KBM-7 (cell line): ENCODE measurements at places on chromosomes 6 and 20.

DNA sequence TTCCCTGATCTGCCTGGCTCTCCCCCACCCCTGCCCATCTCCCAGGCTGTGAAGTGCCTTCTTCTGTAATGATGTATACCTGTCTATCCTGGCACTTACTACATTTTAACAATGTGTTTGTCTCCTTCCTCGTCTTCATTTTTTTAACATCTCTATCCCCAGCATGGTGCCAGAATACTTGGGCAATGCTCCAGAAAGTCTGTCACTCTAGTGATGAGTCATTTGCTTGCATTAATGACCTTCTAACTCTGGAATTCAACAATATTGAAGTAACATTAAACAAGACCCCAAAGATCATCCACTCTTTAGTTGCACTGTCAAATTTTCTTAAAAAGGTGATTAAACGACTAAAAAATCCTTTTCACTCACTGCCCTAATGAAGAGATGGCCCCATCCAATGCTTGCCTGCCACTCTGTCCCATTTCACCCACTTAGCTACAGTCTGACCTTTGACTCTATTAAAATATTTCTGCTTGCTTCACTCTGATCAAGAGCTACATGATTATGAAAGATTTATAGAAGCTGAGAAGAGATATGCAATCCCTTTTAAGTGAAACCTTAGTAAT lies 7.7 kb upstream of the KLHL31 start:
- no peak for DNase-seq

DNA sequence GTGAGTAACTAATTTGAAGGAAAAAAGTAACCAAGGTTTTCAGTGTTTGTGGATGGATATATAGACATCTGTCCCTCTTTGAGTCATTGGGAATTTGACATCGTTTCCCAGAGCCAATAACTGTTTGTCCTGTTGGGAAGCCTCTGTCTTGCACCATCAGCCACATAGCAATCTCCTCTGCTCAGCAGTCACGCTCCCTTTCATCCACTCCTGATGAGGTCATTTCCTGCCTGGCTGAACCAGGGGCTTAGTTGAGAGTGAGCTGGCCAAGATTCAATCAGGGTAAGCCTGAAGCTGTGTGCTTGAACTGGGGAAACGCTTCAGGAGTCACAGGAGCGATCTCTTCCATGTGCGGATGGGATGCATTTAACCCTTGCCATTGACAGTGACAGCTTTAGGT lies 121.5 kb upstream of the FOXQ1 start:
- DNase-seq: no peak

GRCh38 chr6:111912904-111913303 lies 39.7 kb upstream of the FYN start:
- DNase-seq: no peak

DNA sequence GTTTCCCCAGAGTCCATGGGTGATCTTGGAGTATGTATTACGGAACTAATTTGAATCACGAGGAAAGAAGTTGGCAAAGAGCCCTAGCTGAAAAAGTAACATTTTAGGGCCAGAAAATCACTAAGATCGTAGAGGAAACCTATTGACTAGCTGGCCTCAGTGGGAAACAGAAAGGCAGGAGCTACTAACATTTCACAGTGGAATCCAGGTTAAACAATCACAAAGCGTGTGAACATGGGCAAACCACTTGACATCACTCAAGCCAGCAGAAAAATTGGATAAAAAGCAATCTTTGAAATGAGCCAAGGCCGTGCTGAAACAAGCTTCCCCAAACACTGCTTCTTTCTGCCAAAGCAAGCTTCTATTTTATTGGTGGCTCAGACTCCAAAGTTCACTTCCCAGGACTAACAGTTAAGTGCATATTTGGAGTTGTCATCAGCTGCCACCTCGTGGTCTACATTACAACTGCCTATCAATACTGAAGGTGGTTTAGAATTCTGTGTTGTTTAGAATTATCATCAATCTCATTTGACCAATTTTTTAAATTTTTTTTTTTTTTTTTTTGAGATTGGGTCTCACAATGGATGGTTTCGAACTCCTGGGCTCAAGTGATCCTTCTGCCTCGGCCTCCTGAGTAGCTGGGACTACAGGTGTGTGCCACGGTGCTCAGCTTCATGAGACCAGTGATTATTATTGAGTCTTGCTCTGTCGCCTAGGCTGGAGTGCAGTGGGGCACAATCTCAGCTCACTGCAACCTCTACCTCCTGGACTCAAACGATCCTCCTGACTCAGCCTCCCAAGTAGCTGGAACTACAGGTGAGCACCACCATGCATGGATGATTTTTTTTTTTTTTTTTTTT lies 10.6 kb downstream of the RPS10 start:
- peak; percentile 86 for DNase-seq

GRCh38 chr6:84618836-84619235 lies 145.6 kb downstream of the TBX18 start:
- no peak for DNase-seq

- DNase-seq: no peak
Measured at GRCh38 chr6:40299681-40300080, 287.5 kb downstream of the LRFN2 start.

DNA sequence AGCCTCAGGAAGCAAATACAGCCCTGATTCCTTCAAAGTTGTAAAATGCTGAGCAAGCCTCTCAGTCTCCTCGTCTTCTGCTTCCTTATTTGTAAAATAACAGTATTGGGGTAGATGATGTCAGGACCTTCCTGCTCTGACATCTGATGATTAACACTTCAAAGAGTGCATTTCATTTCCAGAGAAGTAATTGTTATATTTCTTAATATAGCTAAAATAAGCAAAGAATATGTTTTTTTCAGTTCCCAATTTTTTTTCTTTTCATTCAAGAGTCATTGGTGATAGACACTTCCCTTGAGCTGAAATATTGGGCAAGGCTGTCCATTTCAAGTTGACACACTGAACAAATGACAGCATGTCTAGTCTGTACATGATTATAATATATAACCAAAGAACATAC lies 53.4 kb downstream of the SLX4IP start:
- no peak for DNase-seq

DNA sequence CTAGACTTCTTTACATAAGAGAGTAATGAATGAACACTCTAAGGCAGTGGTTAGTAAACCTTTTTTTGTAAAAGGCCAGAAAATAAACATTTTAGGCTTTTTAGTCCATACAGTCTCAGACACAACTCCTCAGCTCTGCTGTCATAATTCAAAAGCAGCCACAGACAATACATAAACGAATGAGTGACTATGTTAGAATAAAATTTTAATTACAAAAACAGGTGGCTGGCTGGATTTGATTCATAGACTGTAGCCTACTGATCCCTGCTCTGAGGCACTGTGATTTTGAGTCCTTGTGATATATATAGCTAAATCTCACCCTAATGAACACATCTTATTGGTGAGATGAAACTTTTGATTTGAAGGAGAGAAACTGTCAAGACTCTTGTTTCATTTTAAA lies 155.1 kb downstream of the AIG1 start:
- no peak for DNase-seq

- no peak for DNase-seq
Measured at GRCh38 chr6:51996296-51996947, 91.0 kb downstream of the PKHD1 start.

GRCh38 chr6:119720160-119720559 lies 370.6 kb upstream of the MAN1A1 start:
- DNase-seq: peak; percentile 9

DNA sequence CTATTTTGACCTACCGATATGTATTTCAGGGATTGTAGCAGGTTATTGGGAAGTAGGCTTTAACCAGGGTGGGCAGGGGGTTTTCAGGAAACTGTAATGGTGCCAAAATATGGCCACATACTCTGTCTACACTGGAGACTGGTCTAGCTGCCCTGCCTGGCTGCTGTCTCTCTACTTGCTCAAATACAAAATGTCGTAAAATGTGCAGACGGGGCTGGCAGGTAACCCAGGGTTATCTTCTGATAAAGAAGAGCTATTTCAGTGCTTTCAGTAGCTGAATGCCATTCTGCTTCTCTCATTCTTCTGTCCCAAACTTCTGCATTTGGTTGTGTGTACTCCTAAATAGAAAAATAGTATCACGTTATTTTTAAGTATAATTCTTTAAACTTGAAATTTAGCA lies 616.2 kb downstream of the EPM2A start:
- DNase-seq: no peak

GRCh38 chr20:2006452-2007361 lies 12.8 kb upstream of the PDYN start:
- peak; percentile 47 for DNase-seq

- no peak for DNase-seq
Measured at GRCh38 chr20:58647162-58647795, 3.8 kb upstream of the STX16 start.

GRCh38 chr20:6395695-6396094 lies 272.9 kb upstream of the FERMT1 start:
- DNase-seq: no peak

- DNase-seq: no peak
Measured at GRCh38 chr20:47972916-47973309, 187.6 kb upstream of the SULF2 start.

- DNase-seq: no peak
Measured at GRCh38 chr20:51482836-51483473, 59.6 kb downstream of the NFATC2 start.

- no peak for DNase-seq
Measured at GRCh38 chr6:2222275-2222842, 23.0 kb downstream of the GMDS start.

- DNase-seq: no peak
Measured at GRCh38 chr6:150490586-150490985, 109.1 kb upstream of the PLEKHG1 start.

DNA sequence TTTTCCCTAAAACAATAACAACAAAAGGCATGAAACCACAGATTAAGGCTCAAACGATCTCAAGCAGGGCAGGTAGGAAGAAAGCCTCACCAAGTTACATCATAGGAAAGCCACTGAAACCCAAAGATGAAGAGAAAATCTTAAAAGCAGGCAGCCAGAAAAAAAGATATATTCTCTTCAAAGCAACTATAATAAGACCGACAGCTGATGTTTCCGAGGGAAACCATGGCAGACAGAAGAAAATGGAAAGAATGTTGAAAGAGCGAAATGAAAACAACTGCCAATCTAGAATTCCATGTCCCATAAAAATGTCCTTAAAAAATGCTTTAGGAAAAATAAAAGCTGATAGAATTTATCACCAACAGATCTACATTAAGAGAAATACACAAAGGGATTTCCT lies 161.5 kb upstream of the THBS2 start:
- DNase-seq: no peak

DNA sequence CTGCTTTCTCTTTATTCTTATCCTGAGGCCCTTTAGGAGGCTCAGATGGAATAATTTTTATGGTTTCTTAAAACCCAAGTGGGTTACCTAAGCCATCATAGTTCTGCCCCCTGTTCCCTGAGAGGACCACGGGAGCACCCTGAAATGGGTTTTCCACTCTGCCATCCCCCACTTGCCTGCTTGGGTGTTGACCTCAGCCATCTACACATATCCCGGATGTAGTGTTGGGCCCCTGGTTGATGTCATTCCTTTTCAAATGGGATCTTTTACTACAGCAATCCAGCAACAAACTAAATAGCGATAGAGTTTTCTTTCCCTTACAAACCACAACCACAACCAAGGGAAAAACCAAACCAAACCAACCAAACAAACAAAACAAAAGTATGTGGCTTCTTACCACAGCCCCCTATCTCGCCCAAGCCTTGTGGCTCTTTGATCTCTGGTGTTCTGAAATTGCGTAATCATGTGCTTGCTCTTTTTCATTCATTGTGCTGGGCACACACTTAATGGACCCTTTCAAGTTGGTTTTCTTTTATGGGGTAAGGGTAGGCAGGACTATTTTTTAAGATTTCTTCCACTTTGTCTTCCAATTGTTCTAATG lies 154.9 kb downstream of the ESR1 start:
- peak; percentile 62 for DNase-seq

GRCh38 chr6:151440498-151440897 lies 11.4 kb downstream of the RMND1 start:
- no peak for DNase-seq

GRCh38 chr6:100212131-100212530 lies 218.1 kb upstream of the MCHR2 start:
- DNase-seq: no peak

- no peak for DNase-seq
Measured at GRCh38 chr6:8389036-8389818, 46.1 kb downstream of the SLC35B3 start.

DNA sequence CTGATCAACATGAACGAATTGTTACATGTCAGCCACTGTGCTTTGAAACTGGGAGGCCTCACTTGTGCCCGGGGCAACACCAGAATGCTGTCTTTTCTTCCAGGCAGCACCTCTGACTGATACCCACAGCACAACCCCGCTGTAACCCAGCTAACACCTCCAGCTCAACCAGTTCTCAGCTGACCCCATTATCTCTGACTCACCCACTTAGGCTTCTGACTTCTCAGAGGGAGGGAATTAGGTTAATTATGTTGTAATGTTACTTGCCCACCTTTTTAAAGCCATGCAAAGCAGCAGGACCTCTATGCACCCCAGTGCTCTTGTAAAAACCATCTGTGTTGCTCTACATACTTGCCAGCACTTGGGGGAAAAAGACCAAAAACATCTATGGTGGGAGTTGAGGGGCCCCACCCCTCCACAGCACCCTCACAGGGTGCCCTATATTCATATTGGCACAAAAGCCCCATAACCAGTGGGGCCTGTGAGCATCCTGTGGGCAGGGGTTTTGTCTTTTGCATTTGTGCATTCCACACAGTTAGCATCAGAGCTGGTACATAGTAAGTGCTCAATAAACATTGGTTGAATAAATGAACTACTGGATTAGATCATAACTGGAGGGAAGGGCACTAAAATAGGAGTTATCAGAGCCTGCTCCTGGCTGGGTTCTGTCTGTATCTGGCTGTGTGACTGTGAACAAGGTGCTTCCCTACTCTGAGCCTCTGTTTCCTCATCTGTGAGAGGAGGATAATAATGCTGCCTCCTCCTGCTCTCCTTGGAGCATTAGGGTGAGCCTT lies 22.3 kb downstream of the BNIP5 start:
- DNase-seq: no peak

- DNase-seq: no peak
Measured at GRCh38 chr20:25032065-25032477, 25.9 kb downstream of the ACSS1 start.

- peak; percentile 2 for DNase-seq
Measured at GRCh38 chr6:103273048-103273447, 1586.7 kb downstream of the HACE1 start.

GRCh38 chr6:127971945-127972391 lies 71.1 kb upstream of the THEMIS start:
- DNase-seq: peak; percentile 14

GRCh38 chr20:42749556-42749955 lies 440.1 kb downstream of the PTPRT start:
- DNase-seq: no peak

- no peak for DNase-seq
Measured at GRCh38 chr20:45308117-45308778, at the start of gene MATN4. MATN4 (minus strand) TSS chr20:45308299; CDS start chr20:45305582, 2,717 bp downstream.

- no peak for DNase-seq
Measured at GRCh38 chr6:11830105-11830504, 51.5 kb upstream of the ADTRP start.
